ENCODE measurements at places on chromosomes 5 and 9.

- peak; percentile 18 for DNase-seq
Measured at GRCh38 chr5:154757814-154758406, 2.7 kb downstream of the LARP1 start.

- DNase-seq: no peak
Measured at GRCh38 chr5:97266576-97266975, 83.5 kb upstream of the RIOK2 start.

GRCh38 chr9:128072144-128073021, 4.4 kb downstream of the SLC25A25 start:
- DNase-seq: peak; percentile 71

- DNase-seq: no peak
Measured at GRCh38 chr9:32502464-32502863, 23.5 kb downstream of the RIGI start.

DNA sequence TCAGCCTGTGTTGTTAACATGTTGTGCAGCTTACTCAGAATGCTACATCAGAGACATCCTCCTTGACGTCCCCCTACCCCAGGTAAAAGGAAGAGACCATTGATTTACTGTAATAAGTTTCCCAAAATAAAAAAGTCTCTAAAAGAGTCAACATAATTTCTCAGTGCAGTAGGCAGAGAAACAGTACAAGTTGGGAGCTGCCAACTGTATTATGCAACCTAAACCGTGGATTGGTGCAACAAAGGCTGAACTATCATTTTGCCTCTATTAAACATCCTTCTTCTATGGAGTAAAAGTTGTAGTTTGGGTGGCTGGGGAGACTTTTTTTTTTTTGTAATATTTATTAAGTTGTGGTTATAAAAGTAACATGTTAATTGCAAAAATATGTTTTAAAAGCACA, 208.0 kb downstream of the NR3C1 start:
- DNase-seq: no peak

DNA sequence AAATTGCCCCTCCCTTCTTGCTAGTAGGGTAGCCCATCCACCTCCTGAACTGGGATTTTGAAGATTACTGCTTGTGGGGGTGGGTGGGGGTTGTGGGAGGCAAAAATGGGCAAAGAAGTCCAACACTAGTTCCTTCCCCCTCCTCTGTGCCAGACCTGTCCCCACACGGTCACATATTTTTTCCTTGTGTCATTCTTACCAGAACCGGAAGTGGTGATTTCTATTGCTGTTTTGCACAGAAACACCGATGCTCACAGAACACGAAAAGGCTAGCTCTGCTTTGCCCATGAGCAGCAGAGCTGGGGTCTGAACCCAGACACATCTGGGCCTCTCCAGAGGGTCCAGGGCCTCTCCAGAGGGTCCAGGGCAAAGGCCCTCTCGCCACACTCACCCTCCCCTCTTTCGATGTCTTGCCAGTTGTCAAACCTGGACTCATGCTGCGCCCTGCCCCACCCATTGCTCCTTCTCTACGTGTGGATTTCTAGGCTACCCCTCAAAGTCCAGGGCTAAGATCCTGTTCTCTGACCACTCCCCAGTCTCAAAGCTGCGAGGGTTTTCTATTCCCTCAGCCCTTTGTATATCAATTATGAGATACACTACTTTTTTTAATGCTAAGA, 264.4 kb upstream of the MSX2 start:
- no peak for DNase-seq

DNA sequence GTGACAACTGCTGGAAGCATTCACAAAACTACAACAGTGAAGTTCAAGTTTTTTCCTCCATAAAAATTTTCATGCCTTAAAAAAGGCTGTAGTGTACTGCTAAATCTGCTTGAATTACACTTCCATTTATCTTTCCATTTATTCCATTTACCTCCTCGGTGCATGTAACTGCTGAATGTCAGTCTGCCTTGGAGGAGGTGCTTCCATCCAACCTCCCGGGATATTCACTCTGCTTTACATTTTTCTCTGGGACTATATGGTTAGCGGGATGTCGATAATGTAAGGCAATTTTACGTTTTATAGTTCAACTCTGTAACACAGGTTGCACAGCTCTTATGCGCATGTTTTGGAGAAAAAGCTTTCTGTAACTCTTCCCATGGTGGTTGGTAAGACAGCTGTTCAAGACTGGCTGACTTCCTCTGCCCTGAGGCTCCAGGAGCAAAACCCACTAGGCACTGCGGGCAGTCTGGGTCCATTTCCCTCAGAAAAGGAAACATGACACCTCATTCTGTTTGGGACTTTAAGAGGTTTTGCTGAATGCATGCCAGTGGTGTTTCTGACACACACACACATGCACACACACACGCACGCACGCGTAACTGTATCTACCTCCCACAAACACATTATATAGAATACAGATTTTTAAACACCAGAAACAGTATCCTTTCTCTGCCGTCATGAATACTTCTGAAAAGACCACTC, 66.1 kb downstream of the SPTLC1 start:
- no peak for DNase-seq

DNA sequence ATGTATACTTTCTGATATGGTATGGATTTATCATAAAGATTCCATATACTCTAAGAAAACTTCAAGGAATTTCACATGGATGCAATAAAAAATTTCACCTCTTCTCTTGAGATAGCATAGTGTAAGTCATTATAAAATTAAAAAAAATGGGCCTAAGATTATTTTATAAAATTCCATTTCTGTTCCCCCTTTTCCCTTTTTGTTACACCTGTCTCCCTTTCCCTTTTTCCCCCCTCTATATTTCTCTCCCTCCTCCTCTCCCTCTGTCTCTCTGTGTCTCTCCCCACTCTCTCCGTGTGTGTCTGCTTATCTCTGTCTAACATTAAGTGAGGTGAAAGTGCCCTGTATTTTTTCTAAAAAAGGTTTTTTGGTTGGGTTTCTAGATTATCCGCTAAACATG, 180.2 kb downstream of the NIPBL start:
- DNase-seq: no peak

GRCh38 chr5:121711416-121711815, 140.3 kb upstream of the FTMT start:
- DNase-seq: no peak

DNA sequence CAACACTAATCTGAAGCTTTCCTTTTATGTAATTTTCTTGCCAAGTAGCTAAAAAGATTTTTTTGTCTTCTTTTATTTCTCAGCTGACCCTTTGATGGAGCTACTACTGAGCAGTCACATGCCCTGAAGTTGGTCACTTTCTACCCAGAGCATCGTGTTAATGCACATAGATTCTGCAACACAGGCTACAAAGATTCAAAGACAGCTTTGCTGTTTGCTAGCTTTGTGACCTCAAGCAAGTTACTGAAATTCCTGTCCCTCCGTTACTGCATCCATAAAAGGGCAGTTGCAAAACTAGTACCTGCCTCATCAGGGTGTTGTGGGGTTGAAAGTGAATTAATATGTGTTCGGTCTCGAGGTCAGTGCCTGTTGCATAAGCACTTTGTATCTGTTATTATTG, 179.9 kb downstream of the GAS1 start:
- DNase-seq: no peak

DNA sequence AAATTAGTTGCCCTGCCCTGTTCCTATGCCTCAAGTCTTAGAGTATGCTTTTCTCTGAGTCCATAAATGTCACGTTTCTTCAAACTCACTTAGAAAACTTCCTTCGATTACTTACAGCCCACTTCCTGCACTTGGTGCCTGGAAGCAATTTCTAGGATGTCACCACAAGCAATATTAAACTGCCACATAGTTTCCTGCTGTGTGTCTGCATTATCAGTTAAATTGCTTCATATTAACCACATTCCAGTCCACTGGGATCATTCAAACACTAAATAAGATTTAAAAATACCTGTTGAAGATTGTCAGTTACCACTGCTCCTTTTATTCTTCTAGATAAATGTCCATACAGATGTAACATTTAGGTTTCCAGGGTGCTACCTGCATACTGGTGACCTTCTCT, 4.1 kb downstream of the DENND1A start:
- no peak for DNase-seq

DNA sequence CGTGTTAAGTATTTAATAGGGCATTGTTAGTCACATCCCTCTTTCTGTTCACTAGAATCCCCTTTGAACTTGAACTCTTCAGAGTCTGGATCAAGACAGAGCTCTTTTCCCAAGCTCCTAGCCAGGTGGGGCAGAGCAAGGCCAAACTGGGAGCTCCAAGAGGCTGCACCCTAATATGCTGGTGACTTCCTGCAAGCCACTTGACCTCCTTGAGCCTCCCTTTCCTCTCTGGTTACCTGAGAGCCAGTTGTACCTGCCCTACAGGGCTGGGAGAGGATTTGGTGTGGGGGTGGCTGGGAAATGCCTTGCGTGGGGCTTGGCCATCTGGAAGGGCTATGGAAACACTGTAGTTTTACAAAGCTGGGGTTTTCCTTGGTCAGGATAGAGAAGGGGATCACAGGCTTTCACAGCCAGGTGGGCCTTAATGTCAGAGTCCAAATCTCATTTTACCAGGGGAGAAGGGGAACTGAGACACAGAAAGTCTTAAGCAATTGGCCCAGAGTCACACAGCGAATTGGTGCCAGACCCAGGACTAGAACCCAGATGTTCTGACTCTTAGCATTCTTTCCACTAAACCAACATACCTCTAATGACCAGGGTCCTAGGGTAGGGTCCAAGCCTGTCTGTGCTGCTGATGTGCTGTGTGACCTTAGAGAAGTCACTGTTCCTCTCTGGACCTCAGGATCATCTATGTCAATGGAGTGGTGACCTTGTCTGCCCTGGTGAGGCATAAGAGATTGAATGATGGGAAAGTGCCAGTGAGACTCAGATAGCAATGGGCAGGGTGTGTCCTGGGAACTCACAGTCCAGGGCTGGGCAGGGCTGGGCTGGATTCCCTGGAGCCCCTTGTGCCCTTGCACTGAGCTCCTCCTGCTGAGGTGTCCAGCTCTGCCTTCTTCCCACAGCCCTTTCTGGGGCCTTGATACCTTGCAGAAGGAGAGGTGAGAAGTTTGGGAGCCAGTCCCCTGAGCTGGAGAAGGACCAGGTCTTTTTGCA, 35.8 kb downstream of the GSN start:
- DNase-seq: no peak

DNA sequence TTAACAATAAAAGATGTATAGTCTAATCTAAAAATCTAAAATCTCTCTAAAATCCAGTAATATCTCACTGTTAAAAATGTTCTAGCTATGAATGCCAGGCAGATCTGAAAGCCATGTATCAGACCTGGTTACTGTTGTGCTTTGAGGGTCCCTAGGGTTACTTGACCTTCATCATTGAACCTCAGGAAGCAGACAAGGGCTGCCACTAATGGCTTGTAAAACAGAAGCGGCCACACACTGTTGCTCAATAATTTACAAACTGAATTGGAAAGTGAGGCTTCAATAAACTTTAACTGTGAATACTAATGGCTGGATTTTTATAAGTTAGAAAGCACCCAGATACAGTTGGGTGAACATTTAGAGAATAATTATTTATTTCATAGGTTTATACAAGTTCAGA, 198.0 kb upstream of the RPS23 start:
- DNase-seq: no peak

GRCh38 chr9:29339387-29339786, 1766.1 kb upstream of the C9orf72 start:
- DNase-seq: no peak

GRCh38 chr9:135009794-135010585, 77.5 kb upstream of the OLFM1 start:
- DNase-seq: no peak

- no peak for DNase-seq
Measured at GRCh38 chr5:168449166-168449565, 37.1 kb upstream of the RARS1 start.

DNA sequence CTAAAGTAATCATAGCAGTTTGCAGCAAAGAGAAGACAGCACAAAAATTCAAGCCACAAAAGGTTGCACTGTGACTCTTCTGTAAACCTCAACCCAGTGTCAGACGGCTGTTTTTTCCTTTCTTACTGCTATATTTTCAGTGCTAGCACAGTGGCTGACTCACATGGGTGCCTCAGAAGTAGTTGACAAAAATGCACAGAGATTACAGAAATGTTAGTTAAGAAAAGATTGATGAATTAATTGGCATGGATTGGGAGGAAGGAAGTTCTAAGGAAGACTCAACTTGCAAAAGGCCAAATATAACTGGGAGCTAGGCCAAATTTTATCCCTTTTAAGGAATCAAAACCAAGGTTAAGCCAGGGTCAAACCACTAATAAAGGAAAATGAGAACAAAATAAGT, 43.7 kb upstream of the ITGA1 start:
- no peak for DNase-seq

- DNase-seq: no peak
Measured at GRCh38 chr9:100186356-100186755, 87.3 kb downstream of the INVS start.

DNA sequence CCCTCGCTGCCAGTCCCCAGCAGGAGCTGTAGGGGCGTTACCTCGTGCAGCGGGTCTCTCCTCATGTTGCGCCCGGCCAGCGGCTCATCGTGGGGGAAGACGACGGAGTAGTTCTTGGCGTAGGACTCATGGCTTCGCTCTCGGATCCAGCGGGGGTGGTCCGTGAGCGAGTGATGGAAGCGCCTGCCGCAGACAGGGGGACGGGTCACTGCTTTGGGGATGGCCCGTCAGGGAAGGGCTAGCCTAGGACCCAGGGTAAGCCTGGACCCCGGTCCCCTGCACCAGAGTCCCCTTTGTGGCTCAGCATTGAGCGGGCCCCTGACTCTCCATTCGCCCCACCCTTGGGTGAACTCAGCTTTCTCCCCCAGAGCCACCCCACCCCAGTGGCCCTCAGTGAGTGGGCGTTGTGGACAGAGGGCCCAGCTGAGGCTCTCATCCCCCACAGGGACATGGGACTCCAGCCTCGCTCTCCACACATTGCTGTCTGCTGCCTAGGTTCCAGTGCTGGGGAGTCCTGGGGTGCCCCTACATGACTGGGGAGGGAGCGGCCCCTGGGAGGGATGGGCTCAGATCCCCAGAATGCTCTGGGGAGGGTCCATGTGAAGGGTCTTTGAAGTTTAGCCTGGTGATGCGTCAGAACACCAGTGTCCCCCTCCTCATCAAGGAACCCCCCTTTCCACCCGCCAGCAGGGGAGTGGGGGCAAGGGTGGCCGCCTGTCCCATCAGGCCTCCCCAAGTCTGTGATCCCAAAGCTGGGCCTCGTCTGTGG, 29.7 kb downstream of the SARDH start:
- DNase-seq: no peak

DNA sequence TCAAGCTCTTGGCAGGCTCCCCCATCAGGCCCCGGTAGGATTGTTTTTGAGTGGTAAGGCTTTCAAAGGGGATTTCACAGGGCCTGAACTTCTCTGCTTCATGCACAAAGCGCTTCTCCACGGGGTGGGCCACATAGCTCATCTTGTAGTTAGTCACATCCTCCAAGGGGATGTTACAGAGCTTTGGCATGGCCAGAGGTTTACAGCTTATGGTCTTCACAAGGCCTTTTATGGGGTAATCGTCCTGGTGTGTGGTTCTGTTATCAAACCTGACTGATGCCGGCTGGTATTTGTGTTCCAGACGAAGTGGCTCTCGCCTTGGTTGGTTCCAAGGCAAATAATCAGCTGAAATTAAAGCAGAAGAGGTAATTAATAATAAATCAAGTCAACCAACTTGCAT, 104.3 kb downstream of the SAXO1 start:
- no peak for DNase-seq
